ENCODE measurements at places on chromosomes 7 and 10. TPM values are rescaled to one million over a fixed set of nuclear protein-coding genes. Genes with fewer than 3 reads are reported as not detected.

The SLC16A9 gene
- 226 TPM for polyA plus RNA-seq

The RSPH10B gene
- polyA plus RNA-seq: 0.67 TPM

DNA sequence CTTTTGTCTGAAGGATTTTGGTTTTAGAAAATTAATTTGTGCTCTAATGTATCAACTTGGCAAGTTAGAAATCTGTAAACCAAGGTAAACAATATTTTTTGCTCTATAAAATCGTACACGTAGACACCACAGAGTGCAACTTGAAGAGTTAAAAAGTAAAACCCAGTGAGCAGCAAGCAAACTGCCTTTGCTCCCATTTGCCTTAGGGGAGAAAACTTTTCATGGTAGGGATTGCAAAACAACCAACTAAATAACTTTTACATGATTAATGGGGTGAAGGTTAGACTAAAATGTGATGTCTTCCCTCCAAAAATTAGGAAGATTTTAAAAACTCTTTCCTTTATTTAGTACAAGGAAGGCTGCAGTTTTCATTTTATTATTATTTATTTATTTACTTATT lies 224.2 kb upstream of the LYZL1 start:
- no peak for DNase-seq

DNA sequence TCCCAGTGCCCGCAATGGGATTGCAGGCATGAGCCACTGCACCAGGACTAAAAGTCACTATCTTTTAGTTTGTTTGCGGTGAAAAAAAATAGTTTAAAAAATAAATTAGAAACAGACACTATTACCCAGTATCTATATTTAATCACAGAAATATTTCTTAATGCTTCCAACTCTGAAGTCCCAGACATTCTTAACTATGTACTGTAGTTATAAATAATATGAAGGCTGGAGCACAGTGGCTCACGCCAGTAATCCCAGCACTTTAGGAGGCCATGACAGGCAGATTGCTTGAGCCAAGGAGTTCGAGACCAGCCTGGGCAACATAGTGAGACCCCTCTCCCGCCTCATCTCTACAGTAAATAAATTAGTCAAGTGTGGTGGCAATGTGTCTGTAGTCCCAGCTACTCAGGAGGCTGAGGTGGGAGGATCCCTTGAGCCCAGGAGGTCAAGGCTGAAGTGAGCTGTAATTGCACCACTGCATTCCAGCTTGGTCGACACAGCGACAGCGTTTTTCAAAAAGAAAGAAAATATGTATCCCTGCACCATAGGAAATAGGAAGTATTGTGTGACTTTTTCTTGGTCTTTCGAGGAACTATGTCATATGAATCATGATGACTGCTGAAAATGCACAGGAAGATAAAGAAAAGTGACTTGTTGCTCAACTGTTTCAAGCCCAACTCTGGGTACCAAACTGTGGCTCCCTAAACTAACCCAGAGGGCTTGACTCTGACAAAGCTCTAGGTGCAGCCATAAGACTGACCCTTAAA lies 74.9 kb upstream of the STEAP1B start:
- no peak for DNase-seq

DNA sequence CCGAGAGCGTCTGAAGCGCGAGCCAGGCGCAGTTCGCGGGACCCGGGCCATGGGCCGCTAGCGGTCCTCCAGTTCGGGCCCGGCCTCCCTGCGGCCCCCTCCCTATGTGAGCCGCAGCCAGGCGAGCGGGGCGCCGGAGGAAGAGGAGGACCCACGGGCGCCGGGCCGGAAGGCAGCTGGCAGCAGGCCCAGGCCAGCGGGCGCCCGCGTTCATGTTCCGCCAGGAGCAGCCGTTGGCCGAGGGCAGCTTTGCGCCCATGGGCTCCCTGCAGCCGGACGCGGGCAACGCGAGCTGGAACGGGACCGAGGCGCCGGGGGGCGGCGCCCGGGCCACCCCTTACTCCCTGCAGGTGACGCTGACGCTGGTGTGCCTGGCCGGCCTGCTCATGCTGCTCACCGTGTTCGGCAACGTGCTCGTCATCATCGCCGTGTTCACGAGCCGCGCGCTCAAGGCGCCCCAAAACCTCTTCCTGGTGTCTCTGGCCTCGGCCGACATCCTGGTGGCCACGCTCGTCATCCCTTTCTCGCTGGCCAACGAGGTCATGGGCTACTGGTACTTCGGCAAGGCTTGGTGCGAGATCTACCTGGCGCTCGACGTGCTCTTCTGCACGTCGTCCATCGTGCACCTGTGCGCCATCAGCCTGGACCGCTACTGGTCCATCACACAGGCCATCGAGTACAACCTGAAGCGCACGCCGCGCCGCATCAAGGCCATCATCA lies 1.1 kb downstream of the ADRA2A start:
- DNase-seq: no peak

GRCh38 chr10:110442746-110443145 lies 55.0 kb upstream of the DUSP5 start:
- no peak for DNase-seq

GRCh38 chr7:3942816-3943745 lies 642.0 kb downstream of the SDK1 start:
- DNase-seq: no peak

The HOXA11 gene
- polyA plus RNA-seq: 0.20 TPM

GRCh38 chr7:26227987-26228386 lies 26.4 kb downstream of the CBX3 start:
- DNase-seq: no peak

The GHRHR gene
- polyA plus RNA-seq: 0.68 TPM

DNA sequence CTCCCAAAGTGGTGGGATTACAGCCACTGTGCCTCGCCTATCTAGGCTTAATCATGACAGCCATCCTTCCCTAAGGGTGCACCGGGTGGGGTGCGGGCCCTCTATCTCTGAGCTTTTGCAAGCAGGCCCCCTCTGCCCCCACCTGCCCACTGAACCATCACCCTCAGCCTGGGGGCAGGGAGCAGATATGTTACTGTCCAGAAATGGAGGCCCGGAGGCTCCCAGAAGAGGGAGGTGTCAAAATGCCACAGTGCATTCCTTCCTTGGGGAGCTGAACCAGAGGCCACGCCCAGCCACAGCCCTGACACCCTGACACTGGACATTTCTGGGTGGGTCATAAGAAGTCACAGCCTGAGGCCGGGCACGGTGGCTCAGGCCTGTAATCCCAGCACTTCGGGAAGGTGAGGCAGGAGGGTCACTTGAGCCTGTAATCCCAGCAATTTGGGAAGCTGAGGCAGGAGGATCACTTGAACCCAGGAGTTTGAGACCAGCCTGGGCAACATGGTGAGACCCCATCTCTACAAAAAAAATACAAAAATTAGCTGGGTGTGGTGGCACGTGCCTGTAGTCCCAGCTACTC lies 129.8 kb upstream of the TNRC18 start:
- no peak for DNase-seq

DNA sequence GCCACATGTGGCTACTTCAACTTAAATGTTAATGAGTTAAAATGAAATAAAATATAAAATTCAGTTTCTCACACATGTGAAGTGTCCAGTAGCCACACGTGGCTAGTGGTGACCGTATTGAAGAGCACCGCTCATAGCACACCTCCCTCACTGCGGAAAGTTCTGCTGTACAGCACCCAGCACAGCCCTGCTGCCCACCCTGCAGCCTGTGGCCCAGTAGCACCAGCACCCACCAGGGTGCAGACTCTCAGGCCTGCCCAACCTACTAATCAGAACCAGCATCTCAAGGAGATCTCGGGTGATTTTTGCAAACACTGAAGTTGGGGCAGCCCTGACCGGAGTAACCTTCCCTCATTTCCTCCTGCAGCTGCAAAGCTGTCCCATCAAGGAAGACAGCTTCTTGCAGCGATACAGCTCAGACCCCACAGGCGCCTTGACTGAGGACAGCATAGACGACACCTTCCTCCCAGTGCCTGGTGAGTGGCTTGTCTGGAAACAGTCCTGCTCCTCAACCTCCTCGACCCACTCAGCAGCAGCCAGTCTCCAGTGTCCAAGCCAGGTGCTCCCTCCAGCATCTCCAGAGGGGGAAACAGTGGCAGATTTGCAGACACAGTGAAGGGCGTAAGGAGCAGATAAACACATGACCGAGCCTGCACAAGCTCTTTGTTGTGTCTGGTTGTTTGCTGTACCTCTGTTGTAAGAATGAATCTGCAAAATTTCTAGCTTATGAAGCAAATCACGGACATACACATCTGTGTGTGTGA lies 162.8 kb upstream of the LANCL2 start:
- no peak for DNase-seq

GRCh38 chr7:158569858-158570323 lies 17.7 kb downstream of the PTPRN2 start:
- no peak for DNase-seq

The SYCE1 gene
- 3.5 TPM for polyA plus RNA-seq

DNA sequence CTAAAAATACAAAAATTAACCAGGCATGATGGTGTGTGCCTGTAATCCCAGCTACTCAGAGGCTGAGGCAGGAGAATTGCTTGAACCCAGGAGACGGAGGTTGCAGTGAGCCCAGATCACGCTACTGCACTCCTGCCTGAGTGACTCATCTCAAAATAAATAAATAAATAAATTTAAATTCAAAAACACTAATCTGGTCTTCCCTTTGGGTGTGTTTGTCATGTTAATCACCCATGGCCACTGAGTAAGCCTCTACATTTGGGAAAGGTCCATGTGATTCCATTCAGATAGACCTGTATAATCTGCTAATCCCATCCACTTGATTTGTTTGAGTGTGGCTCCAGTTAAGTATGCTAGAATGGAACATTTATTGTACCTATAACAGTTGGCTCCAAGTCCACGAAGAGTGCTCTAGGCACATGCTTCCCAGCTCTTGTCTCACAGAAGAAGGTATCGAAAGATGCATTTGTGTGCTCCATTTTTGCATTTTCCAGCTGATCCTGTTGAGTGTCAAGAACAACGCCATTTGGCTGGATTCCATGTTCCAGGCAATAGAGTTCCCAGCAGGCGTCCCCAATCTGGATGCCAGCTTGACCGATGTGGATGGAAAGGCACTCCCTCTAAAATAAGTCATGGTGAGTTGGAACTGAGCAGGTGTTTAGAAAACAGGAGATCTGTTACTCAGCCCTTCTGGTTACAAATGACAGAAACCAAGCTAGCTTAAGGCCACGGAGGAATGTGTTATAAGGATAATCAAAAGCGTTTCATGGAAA lies 4.0 kb downstream of the TUBAL3 start:
- no peak for DNase-seq

The MALSU1 gene
- 68.7 TPM for polyA plus RNA-seq

DNA sequence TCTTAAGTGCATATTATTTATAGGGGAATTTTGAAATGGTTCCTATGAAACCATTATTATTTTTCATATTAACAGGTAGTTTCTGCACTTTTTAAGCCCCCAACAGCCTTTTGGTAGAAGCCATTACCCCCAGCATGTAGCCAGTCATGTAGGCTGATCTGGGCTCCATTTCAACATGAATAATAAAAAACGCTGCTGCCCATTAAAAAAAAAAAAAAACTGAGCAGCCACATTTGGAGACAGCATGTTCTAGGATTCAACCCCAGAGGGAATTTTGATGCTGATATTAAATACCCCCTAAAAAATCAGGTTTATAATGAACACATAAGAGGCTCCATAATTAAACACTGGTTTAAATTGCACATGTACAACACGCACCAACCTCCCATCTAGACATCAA lies 181.3 kb downstream of the RTKN2 start:
- DNase-seq: no peak

- DNase-seq: no peak
Observed at GRCh38 chr10:76497666-76498065, 1066.2 kb downstream of the LRMDA start.

DNA sequence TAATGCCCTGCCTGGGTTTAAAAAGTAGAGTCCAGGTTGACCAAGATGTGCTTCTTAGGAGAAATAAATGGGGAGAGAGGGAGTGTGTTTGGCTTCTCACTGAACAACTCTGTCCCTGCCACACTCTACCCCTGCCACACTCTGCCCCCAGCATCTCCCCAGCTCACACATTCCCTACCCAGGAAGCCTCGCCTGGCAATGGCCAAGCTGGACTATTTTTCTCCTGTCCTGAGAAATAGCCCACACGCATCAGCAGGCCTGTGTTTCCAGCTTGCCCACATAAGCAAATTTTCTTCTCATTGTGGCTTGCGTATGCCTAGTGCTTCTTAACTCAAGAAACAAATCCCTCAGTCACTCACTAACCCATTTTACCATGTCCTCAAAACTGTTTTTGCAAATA lies 1.8 kb downstream of the LRRC18 start:
- no peak for DNase-seq

- no peak for DNase-seq
Observed at GRCh38 chr10:33010132-33011037, 52.4 kb upstream of the ITGB1 start.

DNA sequence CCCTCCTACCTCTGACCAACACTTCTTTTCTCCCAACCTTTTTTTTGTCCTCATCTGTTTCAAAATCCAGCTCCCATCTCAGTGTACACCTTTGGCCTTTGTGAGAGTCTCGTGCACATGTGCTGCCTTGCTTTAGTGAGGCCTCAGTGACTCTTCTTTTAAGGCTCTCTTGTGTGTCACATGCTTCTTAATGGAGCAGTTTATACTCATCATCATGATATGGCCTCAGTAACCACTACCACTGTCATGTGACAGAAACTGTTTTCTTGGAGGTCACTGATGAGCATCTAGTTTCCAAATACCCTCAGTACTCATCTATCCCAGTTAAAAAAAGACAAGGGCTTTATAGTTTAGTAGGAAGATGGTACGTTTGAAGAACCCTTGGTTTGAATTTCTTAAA lies 8.1 kb upstream of the ARHGAP22 start:
- DNase-seq: no peak

DNA sequence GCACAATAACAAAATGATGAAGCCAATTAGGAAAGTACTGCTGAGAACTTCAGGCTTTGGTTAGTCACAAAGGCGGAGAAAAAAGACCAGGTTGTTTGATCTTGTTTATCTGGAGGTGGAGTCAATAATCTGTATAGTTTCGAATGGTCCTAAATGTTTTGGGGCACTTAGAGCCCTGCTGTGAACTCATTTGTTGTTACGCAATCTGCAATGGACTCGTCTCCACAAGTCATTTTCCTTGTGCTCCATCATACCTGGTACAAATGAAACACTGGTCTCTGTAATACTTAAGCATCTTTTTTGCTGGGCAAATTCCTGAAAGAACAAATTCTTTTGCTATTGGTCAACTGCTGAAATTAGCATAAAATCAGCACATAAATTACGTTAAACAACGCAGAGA lies 430.5 kb downstream of the GATA3 start:
- no peak for DNase-seq

DNA sequence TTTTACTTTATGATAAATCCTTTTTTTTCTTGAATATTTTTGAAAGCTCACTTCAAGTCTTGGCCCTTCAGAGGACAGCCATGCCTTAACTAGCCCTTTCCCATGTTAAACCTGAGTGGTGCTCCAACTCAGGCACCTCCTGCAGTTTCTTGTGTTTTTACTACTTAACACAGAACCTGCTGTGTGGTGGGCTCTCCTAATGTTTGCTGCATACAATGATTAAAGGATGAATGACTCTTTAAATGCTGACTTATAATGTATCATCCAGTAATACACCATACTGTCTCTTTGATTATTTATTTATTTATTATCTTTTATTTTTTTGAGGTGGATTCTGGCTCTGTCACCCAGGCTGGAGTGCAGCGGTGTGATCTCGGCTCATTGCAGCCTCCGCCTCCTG lies 179.4 kb downstream of the SEMA3E start:
- DNase-seq: no peak

The COL13A1 gene
- polyA plus RNA-seq: 1.7 TPM

GRCh38 chr7:30069096-30069867 lies 41.1 kb downstream of the PLEKHA8 start:
- no peak for DNase-seq

GRCh38 chr7:41232086-41232485 lies 470.8 kb downstream of the INHBA start:
- DNase-seq: no peak
